AG08396 (cell line): ENCODE measurements at places on chromosomes 4 and X.
A peak's percentile ranks its signal among the peaks of the same experiment; 100 is the strongest.

DNA sequence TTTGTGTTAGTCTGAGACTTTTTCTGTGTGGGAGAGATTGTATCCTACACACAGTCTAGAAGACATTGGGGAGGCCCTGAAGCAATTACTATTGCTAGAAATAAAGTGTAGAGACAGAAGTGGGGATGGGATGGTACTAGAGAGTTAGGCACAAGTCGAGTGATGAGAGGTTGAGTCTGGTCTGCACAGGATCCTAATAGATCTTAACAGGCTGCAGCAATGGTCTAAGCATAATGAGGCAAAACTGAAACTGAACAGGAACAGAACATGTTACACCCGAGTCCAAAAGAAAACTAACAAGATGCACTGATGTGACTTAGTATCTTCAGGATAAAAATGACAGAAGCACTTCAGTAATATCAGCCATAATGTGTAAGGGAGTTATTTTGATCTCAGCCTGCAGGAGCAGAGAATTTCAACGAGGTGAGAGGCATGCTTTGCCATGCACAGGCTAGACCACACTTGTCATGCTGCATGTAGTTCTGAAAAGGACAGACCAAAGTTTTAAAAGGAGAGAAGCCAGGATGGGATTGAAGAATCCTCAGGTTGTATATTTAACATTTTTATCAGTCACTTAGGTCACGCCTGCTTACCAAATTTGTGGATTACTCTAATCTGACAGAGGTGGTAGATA is 205.8 kb upstream of the BOD1L1 start:
- no peak for DNase-seq

- no peak for DNase-seq
Observed at GRCh38 chrX:87402256-87402655, 115.3 kb upstream of the KLHL4 start.

DNA sequence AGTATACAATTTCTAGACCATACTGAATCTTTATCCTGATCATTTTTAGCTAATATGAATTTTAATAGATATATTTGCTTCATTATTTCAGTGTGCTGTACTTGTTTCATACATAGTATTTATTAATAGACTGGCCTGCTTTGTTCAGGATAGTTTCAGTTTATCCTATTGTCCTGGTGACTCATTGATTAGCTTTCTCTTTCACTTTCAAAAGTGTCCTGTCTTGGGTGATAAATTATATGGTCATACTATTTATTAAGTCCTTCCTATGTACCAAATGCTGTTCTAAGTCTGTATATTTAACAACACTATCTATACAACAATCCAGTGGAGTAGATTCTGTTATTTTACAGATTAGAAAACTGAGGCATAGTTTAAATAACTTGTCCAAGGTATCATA is 153.8 kb upstream of the RAPGEF2 start:
- peak; percentile 22 for DNase-seq

- DNase-seq = no peak
Observed at GRCh38 chr4:36692586-36692985, 411.2 kb downstream of the DTHD1 start.

DNA sequence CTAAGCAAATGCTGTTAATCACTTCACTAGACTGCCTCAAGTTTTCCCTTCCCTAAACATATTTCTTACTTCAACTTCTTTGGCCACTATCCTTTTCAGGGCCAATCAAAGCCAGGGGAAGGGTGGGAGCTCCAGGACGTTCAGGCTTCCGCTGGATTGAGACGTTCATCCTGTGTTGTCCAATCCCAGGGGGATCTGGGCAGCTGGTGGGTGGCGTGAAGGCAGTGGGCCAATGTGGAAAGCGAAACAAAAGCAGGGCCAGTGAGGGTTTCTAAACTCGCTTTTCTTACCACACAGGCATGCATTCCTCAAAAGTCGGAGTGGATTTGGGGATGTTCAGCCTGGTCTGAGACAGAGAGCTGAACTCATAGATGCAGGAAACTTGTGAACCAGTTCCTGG is 7.6 kb downstream of the CXCL13 start:
- no peak for DNase-seq
